ENCODE measurements at places on chromosomes 1 and 21. TPM values are rescaled to one million over a fixed set of nuclear protein-coding genes. Genes with fewer than 3 reads are reported as not detected.

Gene PEA15
- 152 TPM for polyA plus RNA-seq

Gene OR2G6
- polyA plus RNA-seq: not detected

Gene BRDT
- polyA plus RNA-seq: not detected

Gene S100PBP
- polyA plus RNA-seq: 4.6 TPM

Gene LMX1A
- polyA plus RNA-seq: 0.01 TPM

Gene CD34
- 3.8 TPM for polyA plus RNA-seq

Gene KRTAP10-10
- not detected for polyA plus RNA-seq

All from esophagus (tissue), 2 donors.